ENCODE measurements at places on chromosomes 13 and 19.

DNA sequence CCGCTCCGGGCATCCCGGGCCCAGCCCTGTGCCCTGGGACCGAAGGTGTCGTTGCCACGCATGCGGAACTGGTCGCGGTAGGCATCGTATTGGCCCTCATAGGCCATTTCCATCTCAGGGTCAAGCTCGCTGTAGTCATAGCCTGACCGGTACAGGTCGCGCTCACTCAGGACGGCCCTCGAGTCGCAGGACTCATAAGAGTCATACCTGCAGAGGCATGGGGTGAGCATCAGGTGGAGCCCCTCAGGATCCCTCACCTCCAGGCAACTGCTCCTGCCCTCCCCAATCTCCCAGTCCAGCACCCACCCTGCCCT, 17.4 kb downstream of the AKAP8L start:
- no peak for DNase-seq

DNA sequence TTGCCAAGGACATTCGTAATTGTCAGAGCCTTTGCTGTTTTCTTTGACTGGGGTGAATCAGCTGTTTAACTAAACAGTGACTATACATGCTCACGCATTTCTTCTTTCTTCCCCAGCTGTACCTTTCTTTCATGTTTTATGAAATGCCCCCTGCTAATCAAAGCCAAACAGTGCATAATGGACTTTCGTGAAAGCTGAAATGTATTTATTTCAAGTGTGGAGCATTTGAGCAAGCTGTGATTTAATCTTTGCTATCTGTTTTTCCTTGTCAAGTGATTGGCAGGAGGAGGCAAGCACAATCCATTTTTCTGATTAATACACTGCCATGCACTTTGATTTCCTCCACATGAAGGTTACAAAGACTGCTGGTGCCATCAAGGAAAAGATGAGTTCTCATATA, 831.7 kb upstream of the SPRY2 start:
- DNase-seq: no peak

DNA sequence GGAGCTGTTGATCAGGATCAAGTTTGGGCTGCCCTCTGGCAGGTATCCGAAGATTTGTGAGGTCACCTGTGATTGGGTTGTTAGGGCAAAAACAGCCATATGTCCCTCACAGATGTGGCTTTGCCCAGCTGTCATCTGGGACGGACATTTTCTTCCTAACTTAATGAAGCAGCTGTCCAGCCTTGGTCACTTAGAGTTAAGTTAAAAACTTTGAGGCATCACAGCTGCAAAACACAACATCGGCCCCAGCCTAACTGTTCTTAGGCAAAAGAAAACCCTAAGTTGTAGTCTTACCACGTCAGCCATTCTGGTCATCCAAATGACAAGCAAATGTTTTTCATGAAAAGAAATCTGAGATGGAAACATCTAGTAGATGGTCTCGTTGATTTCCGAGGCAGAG, 318.4 kb downstream of the DCLK1 start:
- DNase-seq: no peak

DNA sequence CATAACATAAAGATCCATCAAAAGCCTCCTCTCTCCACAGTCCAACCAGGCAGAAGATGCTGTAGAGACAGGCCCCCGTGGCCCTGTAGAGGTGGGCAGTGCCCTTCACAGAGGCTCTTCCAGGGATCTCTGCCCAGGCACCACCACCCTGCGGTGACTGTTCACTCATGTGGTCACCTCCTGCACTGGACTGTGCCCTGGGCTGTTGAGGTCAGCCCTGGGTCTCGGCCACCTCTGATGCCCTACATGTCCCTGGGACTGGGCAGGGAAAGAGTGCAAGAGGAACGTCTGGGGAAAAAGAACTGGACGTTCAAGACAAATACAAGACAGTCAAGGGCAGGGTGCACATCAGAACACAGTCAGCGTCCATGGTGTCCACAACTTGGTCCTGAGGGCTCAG, 22.3 kb downstream of the PEPD start:
- no peak for DNase-seq

- no peak for DNase-seq
Measured at GRCh38 chr13:37383856-37384370, 214.7 kb downstream of the POSTN start.

DNA sequence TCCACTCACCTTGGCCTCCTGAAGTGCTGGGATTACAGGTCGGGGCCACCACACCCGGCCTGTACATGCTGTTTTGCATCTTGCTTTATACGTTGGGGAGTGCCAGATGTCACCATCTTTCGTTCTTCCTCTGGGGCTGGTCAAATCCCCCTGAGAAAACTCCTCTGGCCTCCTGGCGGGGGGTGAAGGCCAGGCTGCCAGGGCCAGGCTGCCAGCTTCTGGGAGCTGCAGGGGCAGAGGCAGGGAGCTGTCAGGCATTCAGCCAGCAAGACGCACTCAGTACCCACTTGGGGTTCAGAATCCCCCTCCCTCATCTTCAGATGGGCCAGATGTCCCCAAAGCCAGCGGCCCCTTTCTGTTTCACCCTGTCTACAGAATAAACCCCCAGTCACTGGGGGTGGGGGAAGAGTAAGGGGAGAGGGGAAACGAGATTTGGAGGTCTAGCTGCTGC, 16.1 kb downstream of the ZSWIM9 start:
- no peak for DNase-seq

DNA sequence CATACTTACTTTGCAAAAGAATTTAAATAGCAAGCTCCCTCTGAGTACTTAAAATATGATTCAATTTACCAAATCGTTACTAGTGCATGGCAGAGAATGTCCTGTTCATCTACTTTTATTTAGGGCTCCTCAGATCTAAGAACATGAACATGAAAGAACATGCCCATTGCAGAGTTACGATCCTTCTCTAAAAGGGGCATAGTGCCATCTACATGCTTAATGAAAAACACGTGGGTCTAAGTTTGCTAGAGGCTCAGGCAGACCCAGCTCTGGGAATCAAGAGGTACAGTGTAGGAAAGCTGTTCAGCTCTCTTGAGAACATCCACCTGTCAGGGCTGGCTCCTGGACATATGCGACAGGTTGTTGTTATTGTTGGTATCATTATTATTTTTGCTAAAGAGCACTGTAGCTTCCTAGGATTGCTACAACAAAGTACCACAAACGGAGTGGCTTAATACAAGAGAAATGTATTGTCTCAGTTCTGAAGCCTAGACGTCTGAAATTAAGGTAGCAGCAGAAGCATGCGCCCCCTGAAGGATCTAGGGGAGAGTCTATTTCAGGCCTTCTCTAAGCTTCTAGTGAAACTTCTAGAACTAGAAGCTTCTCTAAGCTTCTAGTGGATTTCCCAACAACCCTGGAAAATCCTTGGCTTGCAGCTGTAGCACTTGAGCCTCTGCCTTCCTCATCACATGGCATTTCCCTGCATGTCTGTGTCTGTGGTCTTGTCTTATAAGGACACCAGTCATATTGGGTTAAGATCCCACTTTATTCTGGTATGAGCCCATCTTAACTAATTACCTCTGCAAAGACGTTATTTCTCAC, 133.9 kb downstream of the DCT start:
- no peak for DNase-seq

GRCh38 chr19:3586707-3587346, 1.5 kb downstream of the GIPC3 start:
- DNase-seq: no peak

DNA sequence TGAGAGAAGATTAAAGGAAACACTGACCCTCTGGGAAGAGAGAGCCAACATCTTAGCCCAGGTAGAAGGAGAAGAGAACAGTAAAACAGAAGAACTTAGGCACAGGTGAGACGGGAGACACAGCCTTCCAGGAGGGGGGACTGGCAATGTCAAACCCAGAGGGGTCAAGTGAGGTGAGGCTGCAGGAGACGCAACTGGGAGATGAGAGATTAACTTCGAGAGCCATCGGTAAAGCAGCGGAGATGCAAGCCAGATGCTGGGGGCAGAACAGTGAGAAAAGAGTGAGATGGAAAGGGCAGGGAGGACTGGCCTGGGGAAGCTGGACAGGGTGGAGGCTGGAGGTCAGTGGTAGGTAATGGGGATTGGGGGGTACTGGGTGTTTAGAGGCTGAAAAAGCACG, 5.2 kb downstream of the INSR start:
- DNase-seq: no peak

DNA sequence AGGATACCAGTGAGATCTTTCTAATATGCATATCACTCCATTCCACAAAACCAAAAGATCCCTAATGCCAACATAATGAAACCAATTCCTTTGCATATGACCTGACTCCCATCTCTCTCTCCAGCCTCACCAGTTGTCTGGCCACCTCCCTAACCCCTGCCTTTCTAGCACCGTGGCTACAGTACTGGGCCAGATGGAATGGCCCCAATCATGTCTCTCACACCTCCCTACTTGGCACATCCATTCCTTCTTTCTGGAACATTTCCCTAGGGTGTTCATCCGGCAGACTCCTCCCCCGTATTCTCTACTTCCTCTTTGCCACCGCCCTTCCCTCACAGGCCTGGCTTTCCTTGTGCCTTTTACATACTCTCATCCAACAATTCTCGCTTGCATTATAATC, 62.0 kb downstream of the GPALPP1 start:
- DNase-seq: no peak

DNA sequence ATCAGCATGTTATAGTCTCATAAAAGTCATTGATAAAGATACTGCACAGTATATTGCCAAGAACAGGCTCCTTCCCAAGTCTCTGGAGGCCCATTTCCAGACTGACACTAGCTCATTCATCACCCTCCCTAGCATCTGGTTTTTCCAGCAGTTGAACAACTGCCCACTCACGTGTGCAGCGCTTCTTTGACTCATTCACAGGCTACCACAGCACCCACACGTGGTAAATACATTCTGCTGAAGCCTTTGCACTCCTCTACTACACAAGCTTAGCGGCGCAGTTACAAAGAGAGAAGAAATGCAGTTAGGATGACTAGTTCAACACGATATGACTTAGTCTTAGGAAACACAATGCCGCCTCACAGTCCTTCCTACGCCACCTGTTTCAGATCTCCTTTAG, 87.7 kb downstream of the DOCK9 start:
- DNase-seq: no peak

- DNase-seq: no peak
Measured at GRCh38 chr13:97786510-97786909, 167.0 kb upstream of the IPO5 start.

GRCh38 chr13:33800646-33801186, 17.2 kb upstream of the RFC3 start:
- no peak for DNase-seq

- DNase-seq: no peak
Measured at GRCh38 chr13:46520166-46520565, 32.8 kb upstream of the LRCH1 start.

DNA sequence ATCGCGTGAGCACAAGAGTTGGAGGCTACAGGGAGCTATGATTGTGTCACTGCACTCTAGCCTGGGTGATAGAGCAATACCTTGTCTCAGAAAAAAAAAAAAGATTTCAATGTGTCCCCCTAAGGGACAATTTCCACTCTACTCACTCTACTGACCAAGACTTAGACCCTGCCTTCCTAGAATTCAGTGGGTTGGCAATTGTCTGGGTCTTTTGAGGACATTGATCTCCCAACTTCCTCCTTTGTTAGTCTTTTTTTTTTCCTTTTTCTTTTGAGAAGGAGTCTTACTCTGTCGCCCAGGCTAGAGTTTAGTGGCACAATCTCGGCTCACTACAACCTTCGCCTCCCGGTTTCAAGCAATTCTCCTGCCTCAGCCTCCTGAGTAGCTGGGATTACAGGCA, 2.2 kb downstream of the SPTBN4 start:
- DNase-seq: no peak

DNA sequence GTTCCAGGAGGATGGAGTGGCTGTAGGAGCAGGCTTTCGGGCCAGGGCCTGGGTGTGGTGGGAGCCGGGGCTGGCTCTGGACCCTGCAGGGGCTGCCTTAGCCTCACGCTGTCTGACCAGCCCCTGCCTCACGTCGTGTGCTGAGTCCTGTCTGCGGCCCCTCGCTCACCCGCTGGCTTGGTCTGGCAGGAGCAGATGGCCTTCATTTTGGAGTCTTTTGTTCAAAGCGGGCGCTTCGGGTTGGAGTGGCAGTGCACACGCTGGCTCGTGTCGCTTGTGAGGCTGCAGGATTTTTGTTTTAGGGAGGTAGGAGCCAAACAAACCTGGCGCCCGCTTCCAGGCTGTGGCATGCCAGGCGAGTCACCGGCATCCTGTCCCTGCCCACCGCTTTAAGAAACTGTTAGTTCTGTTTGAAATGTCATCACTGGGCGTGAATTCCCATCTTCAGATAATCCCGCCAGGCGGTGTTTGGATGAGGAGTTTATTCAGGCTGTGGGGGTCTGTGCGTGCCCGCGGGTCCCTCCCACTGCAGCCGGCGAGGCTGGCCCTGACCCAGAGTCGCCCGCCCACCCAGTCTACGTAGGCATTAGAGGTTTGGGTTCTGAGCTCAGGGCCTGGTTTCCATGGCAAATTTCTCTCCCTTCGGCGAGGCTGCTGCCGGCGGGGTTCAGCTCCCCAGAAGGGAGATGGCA, 89.8 kb downstream of the KDM4B start:
- no peak for DNase-seq

- peak; percentile 36 for DNase-seq
Measured at GRCh38 chr19:13718733-13719132, 45.6 kb upstream of the MRI1 start.

- DNase-seq: peak; percentile 73
Measured at GRCh38 chr19:40623403-40624251, 22.5 kb downstream of the LTBP4 start.

- no peak for DNase-seq
Measured at GRCh38 chr19:16461630-16462051, 10.1 kb downstream of the EPS15L1 start.

GRCh38 chr13:60020288-60020687, 143.4 kb downstream of the DIAPH3 start:
- DNase-seq: no peak

- no peak for DNase-seq
Measured at GRCh38 chr19:1312767-1313694, 27.4 kb downstream of the EFNA2 start.

GRCh38 chr13:58080806-58081205, 449.3 kb downstream of the PCDH17 start:
- no peak for DNase-seq

GRCh38 chr13:70714993-70715392, 606.7 kb upstream of the KLHL1 start:
- DNase-seq: no peak

DNA sequence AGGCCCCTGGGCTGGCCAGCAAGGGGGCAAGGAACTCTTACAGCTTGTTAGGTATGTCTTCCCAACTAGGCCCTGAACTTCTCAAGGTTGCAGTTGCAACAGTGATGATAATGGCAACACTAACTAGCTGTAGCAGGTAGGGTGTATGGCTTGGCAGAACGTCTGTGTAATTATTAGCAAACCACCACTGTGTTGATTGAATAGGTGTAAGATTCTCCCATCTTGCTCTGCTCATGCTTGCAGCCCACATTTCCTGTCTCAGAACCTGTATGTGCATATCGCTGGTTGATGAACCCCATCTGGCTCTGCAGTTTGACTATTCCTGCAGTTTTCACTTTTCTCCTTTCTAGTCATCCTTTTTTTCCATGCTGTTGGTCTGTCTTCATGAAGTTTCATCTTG, 178.8 kb downstream of the KATNAL1 start:
- no peak for DNase-seq

DNA sequence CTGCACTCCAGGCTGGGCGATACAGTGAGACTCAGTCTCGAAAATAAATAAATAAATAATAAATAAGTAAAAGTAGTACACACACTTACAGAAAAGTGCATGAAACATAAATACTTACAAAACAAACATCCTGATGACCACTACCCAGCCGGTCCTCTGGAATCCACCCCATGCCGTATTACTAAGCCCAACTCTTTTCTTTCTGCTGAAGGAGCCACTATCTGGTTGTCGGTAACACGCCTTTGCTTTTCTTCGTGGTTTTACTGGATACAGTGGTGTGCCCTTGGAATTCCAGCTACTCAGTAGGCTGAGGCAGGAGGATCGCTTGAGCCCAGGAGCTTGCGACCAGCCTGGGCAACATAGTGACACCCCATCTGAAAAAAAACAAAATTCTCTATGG, 39.4 kb downstream of the CELF5 start:
- no peak for DNase-seq

Data from erythroblast (primary cell).